ENCODE measurements at places on chromosomes 7 and 10.

GRCh38 chr10:49113741-49114141, 1.6 kb downstream of the VSTM4 start:
- peak; percentile 22 for DNase-seq

- DNase-seq = no peak
These were observed 81.4 kb downstream of the GOLGA7B start for GRCh38 chr10:97931041-97931440.

GRCh38 chr10:123974406-123974805, 82.8 kb upstream of the CPXM2 start:
- DNase-seq = peak; percentile 61

DNA sequence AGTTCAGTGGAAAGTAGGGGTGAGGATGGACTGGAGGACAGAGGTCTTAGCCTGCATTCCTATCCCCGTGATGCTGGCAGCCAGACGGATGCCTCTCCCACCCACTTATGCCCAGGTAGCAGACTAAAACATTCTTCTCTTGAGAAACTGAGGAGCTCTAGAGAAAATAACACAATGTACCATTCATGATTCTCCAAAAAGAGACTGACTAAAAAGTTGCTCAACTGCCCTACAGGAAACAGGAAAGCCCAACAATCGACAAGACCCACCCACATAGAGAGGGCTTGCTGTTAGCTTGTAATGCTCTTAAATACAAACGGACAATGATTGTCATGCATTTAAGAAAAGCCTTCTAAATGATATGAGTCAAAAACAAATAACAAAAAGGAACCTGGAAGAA, 33.2 kb upstream of the PDE1C start:
- no peak for DNase-seq

- no peak for DNase-seq
These were observed 997.0 kb downstream of the GATA3 start for GRCh38 chr10:9051328-9051974.

- no peak for DNase-seq
These were observed 50.6 kb downstream of the PRPF18 start for GRCh38 chr10:13637303-13637856.

- no peak for DNase-seq
These were observed 6.4 kb downstream of the LFNG start for GRCh38 chr7:2525658-2526630.

DNA sequence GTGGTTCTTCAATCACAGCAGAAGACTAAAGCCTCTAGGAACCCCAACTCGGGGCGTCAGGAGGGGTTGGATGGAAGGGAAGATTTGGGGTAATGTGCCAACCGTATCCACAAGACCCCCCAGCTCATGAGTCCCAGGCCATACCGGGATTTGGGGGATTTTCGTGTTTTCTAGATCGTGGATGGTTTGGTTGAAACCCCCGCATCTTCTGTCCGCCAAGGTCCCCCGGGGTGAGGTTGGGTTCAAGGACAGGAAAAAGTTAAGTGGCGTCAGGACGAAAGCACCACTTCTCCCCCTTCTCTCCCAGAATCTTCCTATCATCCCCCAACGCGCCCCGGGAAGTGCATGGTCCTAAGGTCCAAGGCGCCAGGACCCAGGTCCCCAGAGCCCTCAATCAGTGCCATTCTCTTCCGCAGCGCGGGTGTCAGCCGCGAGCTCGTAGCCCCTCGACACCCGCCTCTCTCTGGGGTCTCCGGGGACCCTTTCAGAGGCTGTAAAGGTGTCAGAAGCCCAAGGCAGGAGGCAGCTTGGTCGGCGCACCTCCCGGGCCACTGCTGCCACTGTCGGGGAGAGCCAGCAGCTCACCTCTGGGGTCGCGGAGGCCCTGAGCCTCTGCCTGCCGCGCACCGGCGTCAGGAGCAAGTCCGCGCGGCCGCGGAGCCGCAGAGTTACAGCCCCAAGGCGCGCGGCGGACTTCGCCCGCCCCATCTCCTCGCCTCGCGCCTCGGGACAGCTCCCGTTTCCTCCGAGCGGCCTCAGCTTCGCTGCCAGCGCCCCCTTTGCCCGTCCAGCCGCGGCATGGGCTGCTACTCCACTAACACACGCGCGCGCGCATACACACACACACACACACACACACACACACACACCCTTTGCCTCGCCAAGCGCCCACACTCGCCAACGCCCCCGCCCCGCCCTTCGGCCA, 1.5 kb downstream of the MKX start:
- DNase-seq = peak; percentile 64

- DNase-seq = no peak
These were observed 52.4 kb upstream of the EEPD1 start for GRCh38 chr7:36100634-36101033.

DNA sequence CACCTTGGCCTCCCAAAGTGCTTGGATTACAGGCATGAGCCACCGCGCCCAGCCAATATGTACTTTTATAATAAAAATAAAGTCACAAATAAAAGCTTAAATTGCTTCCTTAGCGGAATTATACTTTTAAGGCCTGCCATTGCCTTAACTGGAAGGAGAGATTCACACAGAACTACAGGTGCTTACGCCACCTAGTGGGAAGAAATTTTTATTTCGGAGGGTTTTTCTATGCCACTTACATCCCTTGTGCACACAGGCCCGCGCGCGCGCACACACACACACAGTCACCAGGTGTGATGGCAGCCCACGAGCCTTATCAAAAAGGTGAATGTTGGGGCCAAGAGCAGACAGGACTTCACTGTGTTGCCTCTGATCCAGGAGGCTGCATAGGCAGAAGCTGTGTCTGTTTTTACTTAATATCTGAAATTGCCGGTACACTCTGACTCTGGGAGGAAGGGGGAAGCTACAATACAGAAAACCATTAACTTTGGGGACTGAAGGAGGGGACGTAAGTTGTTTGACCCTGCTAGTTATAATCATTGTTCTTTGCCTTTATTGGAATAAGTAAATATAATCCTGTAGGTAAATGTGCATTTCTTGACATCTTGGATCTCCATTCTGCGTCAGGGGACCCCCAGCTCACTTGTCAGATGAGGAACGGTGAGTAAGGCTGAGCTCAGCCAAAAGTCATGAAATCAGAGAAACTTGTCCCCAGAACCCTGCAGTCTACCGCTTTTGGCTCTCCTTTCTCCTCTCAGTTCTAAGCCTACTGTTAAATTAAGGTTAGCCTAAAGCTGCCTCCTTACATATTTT, 87.1 kb downstream of the SLC16A9 start:
- DNase-seq = peak; percentile 62

- no peak for DNase-seq
These were observed 40.5 kb upstream of the CAMK1D start for GRCh38 chr10:12308736-12309375.

GRCh38 chr7:91496251-91496820, 232.1 kb downstream of the FZD1 start:
- no peak for DNase-seq

- DNase-seq = peak; percentile 44
These were observed 189.2 kb upstream of the PODXL start for GRCh38 chr7:131745390-131746248.

DNA sequence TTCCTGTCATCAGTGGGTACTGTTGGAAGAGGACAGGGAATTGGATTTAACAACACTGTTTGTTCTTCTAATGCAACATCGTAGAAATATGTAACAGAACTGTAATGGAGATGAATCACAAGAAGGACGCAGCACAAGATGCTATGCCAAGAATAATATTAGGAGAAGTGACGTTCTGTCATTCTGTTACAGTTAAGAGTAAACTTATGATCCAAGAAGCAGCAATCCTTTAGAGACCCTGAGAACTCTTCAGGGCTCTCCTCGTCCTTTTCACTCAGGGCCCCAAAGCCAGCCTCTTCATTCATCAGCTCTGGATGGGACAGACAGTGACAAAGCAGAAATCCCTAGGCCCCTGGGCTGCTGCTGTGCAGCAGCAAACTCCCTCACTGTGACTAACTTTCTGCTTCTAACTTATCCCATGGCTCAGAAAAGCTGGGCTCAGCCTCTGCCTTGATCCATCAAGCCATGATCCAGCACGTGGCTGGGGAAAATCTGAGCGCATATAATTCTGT, 8.7 kb upstream of the IL6 start:
- DNase-seq = peak; percentile 93

GRCh38 chr10:118840071-118840775, 85.5 kb upstream of the CACUL1 start:
- peak; percentile 51 for DNase-seq

GRCh38 chr10:82084904-82085303, 209.9 kb downstream of the NRG3 start:
- DNase-seq = no peak

- no peak for DNase-seq
These were observed 6.4 kb upstream of the PRKCQ start for GRCh38 chr10:6586501-6586900.

- DNase-seq = no peak
These were observed 439.4 kb upstream of the FOXK1 start for GRCh38 chr7:4242706-4243105.

- DNase-seq = peak; percentile 69
These were observed 143.4 kb upstream of the EGR2 start for GRCh38 chr10:62959553-62959952.

- no peak for DNase-seq
These were observed 75.3 kb upstream of the PTN start for GRCh38 chr7:137418841-137419240.

- no peak for DNase-seq
These were observed 103.9 kb downstream of the WDFY4 start for GRCh38 chr10:48788554-48788953.

DNA sequence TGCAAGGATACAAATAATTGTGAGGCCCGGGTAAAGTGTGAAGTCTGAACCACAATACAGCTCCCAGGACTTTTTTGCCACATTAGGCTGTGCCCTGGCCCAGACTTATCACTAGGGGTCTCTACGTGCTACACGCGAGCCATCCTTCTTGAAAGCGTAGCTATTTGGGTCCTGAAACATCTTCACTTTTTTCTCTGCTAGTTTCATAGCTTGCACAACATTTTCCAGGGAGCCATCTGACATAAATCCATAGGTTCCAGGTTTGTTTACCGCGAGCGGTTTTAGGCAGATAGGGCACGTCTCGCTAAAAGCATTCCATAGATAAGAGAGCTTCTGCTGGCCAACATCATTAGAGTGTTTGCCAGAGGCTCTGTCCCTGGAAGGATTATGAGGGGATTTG, 226.5 kb downstream of the RPS24 start:
- DNase-seq = no peak

GRCh38 chr10:30435073-30435422, 1.1 kb downstream of the MAP3K8 start:
- DNase-seq = no peak

DNA sequence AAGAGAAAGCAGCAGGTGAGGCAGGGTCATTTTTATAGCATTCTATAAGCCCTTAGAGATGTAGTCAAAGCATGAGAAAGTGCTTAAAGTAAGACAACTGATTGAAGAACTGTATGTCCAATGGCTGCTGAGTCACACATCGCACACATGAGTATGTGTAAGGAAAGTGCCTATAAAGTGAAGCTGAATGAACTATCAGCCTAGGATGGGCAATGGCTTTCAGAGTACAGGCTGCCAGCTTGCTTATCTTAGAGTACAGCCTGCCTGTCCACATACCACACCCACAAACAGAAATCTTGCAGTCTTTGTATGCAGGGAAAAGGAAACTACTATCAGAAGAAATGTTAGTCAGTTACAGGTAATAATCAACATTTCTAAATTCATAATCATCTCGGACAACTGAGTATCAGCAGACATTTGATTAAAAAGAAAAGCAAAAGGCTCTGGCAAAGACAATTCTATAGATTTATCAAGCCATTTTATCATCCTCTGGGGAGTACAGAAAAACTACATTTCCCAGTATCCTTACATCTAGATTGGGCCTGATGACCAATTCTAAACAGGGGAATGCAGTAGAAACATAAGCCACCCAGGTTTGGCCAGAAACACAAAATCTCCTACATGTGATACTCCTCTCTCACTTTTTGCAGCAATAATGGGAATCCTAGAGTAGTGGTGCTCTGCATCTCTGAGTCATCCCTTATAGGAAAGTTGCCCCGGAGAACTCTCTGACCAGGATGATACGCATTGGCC, 16.2 kb upstream of the EPHB6 start:
- DNase-seq = no peak

DNA sequence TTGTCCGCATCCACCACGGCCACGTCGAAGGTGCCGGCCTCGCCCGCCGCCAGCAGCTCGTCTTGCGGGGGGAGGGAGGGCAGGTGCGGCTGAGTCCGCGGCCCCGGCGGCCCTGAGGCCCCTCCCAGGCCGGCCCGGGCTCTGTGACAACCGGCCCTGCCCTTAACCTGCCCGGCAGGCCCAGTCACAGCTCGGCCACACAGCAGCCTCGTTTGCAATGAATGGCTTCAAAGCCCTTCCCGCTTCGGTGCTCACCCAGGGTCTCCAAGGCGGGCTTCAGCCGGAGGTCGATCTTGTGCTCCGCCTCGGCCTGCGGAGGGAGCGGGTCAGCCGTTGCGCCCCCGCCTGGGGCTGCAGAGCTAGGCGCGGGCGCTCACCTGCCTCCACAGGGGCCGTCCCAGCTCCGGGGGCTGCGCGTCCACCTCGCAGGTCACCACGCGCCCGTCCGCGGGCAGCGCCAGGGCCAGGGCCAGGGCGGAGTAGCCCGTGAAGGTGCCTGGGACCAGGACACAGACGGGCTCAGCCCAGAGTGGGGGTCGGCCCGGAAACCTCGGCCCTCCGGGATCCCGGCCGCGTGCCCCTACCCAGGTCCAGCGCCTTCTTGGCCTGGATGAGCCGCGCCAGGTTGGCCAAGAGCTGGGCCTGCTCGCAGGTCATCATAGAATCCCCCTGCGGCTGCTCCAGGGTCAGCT, 928 bp downstream of the COMTD1 start:
- DNase-seq = no peak

GRCh38 chr7:27808626-27809025, 68.7 kb downstream of the TAX1BP1 start:
- DNase-seq = peak; percentile 48

GRCh38 chr7:80821771-80822319, 97.0 kb downstream of the SEMA3C start:
- no peak for DNase-seq

DNA sequence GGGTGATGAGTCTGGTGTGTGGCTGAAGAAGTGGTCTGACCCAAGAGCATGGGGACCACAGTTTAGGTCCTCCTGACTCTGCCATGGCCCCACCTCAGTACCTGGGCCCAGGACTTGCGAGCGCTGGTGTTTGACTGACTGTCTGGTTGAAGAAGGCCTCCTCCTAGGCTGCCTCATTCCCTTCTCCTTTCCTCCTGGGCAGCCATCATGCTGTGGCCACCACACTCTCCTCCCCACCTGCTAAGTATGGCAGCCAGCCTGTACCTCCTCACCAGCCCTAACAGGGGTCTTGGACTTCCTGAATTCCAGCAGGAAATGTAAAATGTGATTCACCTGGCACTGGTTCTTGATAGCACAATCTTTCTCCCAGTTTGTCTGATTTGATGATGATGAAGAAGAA, 156.8 kb upstream of the GPR26 start:
- DNase-seq = no peak

GRCh38 chr10:46296641-46297141, 9.9 kb downstream of the ANTXRL start:
- no peak for DNase-seq

- peak; percentile 28 for DNase-seq
These were observed 58.8 kb upstream of the ADRA2A start for GRCh38 chr10:111018021-111018420.

- DNase-seq = peak; percentile 73
These were observed 48.1 kb downstream of the PDLIM1 start for GRCh38 chr10:95242581-95243317.
